ENCODE measurements at places on chromosomes 1 and 21. TPM values are rescaled to one million over a fixed set of nuclear protein-coding genes. Genes with fewer than 3 reads are reported as not detected.

GRCh38 chr1:183375381-183375780, 42.8 kb downstream of the NMNAT2 start:
- no peak overlapping the region for H3K4me3 ChIP-seq
- H3K36me3 ChIP-seq, result no peaks in the 10 kb centered on the region
- H3K27ac ChIP-seq, result no peak overlapping the region
- DNase-seq, result no peak
- no peaks in the 10 kb centered on the region for H3K4me1 ChIP-seq

DNA sequence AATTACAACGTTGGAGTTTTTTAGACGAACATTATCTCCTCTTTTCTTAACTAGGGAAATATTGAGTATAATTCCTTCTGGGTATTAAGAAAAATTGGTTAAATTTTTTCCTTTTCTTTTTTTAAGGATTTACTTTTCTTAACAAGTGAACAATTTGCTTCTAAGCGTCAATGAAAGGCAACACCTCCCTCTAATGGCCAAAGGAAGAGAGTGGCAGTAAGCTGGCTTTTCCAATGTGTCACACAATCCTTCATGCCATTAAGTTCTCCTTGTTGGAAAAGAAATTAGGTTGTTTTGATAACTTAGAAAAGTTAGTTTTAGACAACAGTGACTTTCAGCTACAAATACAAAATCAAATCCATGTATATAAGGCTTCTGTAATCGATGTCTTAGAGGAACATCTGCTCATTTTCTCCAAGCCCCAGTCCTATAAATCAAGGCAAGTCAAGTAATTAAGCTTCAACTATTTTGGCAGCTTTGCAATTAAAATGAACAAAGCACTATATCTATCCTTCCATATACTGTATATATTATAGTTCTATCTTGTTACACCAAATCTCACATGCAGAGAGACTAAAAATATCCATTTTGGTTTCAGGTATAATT, 62.8 kb downstream of the EDEM3 start:
- DNase-seq, result peak; percentile 65
- H3K27ac ChIP-seq, result no peak overlapping the region
- no peaks in the 10 kb centered on the region for H3K27me3 ChIP-seq
- no peak overlapping the region for H3K4me3 ChIP-seq

GRCh38 chr1:246565751-246566127, 322 bp downstream of the TFB2M start:
- H3K27ac ChIP-seq, result peak overlapping the region; percentile 54
- peak overlapping the region; percentile 44 for H3K4me3 ChIP-seq
- no peaks in the 10 kb centered on the region for H3K27me3 ChIP-seq
- DNase-seq, result no peak
- no peaks in the 10 kb centered on the region for H3K36me3 ChIP-seq

DNA sequence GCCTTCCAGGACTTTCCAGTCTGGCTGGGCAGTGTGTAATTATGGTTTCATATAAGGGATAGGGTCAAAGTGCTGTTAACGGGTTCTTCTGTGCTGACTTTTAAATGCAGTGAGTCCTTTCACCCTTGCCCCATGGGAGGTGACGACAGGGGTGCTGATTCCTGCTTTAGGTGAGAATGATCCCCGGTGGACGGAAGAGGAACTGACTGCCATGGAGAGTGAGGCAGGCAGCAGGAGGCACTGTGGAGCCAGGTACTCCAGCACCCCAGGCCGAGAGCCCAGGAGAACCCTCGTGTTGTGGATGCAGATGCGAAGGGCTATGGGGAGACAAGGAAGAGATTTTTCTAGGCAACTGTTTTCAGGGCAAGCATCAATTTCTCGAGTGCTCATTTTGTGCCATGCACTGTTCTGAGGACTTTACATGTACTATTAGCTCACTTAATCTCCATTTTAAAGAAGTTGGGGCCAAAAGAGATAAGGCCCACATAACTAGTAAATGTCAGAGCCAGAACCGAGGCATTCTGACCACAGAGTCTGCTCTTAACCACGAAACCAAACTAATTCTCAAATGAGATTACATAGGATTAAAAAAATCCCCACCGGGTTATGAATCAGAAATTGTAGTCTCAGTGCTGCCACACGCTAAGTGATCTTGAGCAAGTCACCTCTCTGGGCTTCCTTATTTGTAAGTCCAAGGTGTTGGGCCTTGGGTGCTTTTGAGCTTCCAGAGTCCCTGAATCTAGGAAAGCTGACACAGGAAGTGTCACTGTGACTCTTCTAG, 28.2 kb downstream of the STPG1 start:
- H3K27ac ChIP-seq, result no peak overlapping the region
- no peaks in the 10 kb centered on the region for H3K36me3 ChIP-seq
- no peak for DNase-seq
- H3K4me1 ChIP-seq, result peaks cover 3% of the 10 kb centered on the region
- no peak overlapping the region for H3K4me3 ChIP-seq
- no peaks in the 10 kb centered on the region for H3K27me3 ChIP-seq

- H3K27me3 ChIP-seq, result no peaks in the 10 kb centered on the region
- no peak overlapping the region for H3K4me3 ChIP-seq
- H3K4me1 ChIP-seq, result peaks cover 13% of the 10 kb centered on the region
- DNase-seq, result no peak
- no peaks in the 10 kb centered on the region for H3K36me3 ChIP-seq
Observed at GRCh38 chr1:9427388-9427787, 111.9 kb upstream of the SLC25A33 start.

DNA sequence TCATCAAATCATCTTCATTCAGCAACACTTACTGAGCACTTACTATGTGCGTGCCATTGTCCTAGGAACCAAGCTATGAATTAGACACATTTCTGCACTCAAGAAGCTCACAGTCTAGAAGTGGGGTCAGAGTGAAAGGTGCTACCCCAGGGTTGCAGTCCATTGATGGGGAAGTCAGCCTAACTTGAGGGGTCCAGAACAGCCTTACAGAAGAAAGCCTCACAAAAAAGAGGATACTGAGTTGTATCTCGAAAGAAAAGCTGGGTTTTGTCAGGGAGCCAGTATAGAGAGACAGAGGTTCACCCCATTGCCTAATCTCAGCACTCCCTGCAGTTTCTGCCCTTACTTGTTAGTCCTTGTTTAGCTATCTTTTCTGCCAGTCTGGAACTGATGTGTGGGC, 153.1 kb upstream of the JUN start:
- H3K27ac ChIP-seq, result no peak overlapping the region
- no peaks in the 10 kb centered on the region for H3K36me3 ChIP-seq
- no peaks in the 10 kb centered on the region for H3K27me3 ChIP-seq
- peaks cover 20% of the 10 kb centered on the region for H3K4me1 ChIP-seq

GRCh38 chr1:185526344-185527307, 207.6 kb upstream of the HMCN1 start:
- no peak for DNase-seq
- H3K4me3 ChIP-seq, result no peak overlapping the region
- H3K36me3 ChIP-seq, result no peaks in the 10 kb centered on the region

- H3K27ac ChIP-seq, result no peak overlapping the region
- H3K4me1 ChIP-seq, result peaks cover 8% of the 10 kb centered on the region
- H3K4me3 ChIP-seq, result no peak overlapping the region
- no peaks in the 10 kb centered on the region for H3K36me3 ChIP-seq
Observed at GRCh38 chr1:205604825-205605505, 26.8 kb downstream of the ELK4 start.

DNA sequence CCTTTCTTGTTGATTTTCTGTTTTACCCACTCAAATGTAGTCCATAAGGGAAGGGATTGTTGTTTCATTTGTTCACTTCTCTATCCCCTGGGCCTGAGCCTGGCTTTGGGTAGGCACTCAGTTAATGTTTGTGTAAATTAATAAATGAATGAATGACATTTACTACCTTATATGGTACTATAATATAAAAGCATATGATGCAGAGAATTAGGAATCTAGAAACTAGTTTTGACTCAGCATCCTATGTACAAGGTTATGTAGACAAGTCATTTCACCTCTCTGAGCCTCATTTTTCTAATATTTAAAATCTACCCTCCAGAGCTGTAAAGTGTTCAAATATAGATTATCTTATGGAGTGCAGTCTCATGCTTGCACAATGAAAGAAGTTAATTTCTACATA, 68.9 kb upstream of the S1PR1 start:
- H3K4me1 ChIP-seq, result no peaks in the 10 kb centered on the region
- H3K27ac ChIP-seq, result no peak overlapping the region
- no peaks in the 10 kb centered on the region for H3K36me3 ChIP-seq

DNA sequence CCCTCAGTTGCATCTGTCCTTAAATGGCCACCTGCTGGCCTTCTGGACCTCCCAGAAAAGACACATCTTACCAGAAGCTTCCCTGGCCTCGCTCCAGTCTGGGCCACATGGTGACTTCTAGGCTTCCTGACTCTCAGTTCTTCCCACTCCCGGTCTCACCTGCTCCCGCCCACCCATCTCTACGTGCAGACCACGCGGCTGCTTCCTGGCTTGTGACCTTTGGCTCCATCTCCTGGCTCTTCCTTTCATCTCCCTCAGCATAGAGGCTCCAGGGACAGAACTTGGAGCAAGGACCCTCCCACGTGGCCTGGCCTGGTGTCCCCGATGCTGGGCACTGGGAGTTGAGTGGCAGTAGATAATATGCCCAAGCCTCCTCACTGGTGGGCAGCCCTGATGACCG, 124.9 kb upstream of the IRF2BP2 start:
- H3K4me1 ChIP-seq, result peaks cover 12% of the 10 kb centered on the region
- H3K4me3 ChIP-seq, result no peak overlapping the region
- no peaks in the 10 kb centered on the region for H3K36me3 ChIP-seq

DNA sequence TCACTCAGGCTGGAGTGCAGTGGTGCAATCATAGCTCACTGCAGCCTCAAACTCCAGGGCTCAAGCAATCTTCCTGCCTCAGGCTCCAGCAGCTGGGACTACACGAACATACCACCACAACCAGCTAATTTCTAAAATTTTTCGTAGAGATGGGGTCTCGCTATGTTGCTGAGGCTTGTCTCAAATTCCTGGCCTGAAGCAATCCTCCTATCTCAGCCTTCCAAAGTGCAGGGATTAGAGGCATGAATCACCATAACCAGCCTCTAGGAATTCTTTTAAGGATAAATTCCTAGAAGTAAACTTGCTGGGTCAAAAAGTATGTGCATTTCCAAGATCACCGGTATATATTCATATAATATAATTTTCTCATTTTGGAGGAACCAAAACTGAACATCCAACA, 17.6 kb upstream of the HUNK start:
- H3K4me3 ChIP-seq, result no peak overlapping the region
- no peak overlapping the region for H3K27ac ChIP-seq
- no peak for DNase-seq
- H3K27me3 ChIP-seq, result no peaks in the 10 kb centered on the region
- H3K4me1 ChIP-seq, result no peaks in the 10 kb centered on the region

GRCh38 chr1:41320895-41321676, 40.1 kb upstream of the FOXO6 start:
- DNase-seq, result no peak
- H3K36me3 ChIP-seq, result no peaks in the 10 kb centered on the region
- no peak overlapping the region for H3K27ac ChIP-seq
- H3K4me1 ChIP-seq, result no peaks in the 10 kb centered on the region

GRCh38 chr1:184650177-184650866, 104.3 kb downstream of the EDEM3 start:
- no peak overlapping the region for H3K4me3 ChIP-seq
- no peak overlapping the region for H3K27ac ChIP-seq

DNA sequence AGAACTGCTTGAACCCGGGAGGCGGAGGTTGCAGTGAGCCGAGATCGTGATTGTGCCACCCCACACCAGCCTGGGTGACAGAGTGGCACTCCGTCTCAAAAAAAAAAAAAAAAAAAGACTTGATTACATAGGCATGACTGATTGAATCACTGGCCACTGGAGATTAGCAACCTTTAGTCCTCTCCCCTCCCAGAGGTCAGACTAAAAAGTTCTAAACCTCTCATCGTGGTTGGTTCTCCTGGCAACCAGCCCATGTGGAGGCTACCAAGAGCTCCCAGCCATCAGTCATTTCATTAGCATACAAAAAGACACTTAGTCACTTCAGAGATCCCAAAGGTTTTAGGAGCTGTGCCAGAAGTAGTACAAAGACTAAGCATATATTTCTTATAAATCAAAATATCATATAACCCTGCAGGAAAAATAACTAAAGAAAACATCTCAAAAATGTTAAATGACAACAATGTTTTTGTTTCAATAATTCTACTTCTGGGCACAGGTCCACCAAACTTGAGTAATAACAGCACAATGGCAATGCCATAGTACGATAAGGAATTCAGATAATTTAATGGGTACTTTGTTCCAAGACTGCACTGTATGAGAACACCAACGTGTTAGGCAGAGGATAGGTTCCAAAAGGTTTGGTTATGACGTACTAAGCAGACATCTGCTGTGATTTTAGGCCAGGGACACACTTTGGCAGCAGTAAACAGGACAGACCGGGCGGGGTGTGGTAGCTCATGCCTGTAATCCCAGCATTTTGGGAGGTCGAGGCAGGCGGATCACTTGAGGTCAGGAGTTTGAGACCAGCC, 18.1 kb downstream of the USP48 start:
- H3K27ac ChIP-seq, result no peak overlapping the region
- H3K4me1 ChIP-seq, result no peaks in the 10 kb centered on the region
- H3K36me3 ChIP-seq, result no peaks in the 10 kb centered on the region

GRCh38 chr21:39332175-39332574, 16.7 kb downstream of the HMGN1 start:
- no peak for DNase-seq
- no peak overlapping the region for H3K27ac ChIP-seq
- H3K4me3 ChIP-seq, result no peak overlapping the region

- no peak for DNase-seq
- H3K27ac ChIP-seq, result no peak overlapping the region
- H3K4me1 ChIP-seq, result no peaks in the 10 kb centered on the region
- peaks cover 6% of the 10 kb centered on the region for H3K27me3 ChIP-seq
- no peak overlapping the region for H3K4me3 ChIP-seq
- no peaks in the 10 kb centered on the region for H3K36me3 ChIP-seq
Observed at GRCh38 chr1:30589083-30589482, 134.3 kb downstream of the MATN1 start.

Gene CBR1
- polyA plus RNA-seq, result 113 TPM

Gene CD1D
- 3.7 TPM for polyA plus RNA-seq

Gene SFT2D2
- 31.5 TPM for polyA plus RNA-seq

Gene TNFSF4
- 0.80 TPM for polyA plus RNA-seq

Gene ASAP3
- polyA plus RNA-seq, result 35.1 TPM

Gene CD84
- 0.74 TPM for polyA plus RNA-seq

Gene HSD3B2
- 2.2 TPM for polyA plus RNA-seq

Gene SLC30A10
- 6.0 TPM for polyA plus RNA-seq

Gene TBX15
- polyA plus RNA-seq, result 1.9 TPM

Gene UQCRHL
- 1.8 TPM for polyA plus RNA-seq

Gene FMO5
- 49.5 TPM for polyA plus RNA-seq

Gene CCDC27
- 0.73 TPM for polyA plus RNA-seq

Gene KRTAP23-1
- not detected for polyA plus RNA-seq

Gene AGT
- 455 TPM for polyA plus RNA-seq

Measured in hepatocyte (in vitro differentiated cells).